CD4-positive, alpha-beta T cell treated with Interleukin-15 for 4 hours (primary cell): ENCODE measurements at places on chromosomes 2 and 18.

- no peak for DNase-seq
These were observed 879.8 kb upstream of the PIK3C3 start for GRCh38 chr18:41075212-41075611.

DNA sequence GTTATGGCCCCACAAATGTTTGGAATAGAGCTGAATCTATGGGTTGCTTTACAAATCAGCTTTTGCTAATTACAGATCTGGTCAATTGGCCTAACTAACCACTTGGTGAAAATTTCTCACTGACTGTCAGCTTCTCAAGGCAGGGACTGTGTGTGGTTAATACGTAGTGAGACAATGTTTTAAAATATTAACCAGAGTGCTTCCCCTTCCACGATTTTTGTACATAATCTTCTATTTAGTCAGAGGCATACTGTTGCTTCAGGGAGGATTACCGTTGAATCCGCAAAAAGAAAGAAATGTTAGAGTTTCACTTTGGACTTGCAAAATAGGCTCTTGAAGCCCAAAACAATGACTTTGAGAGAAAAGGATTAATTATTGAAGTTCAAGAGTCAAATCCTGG is 14.9 kb upstream of the KCNS3 start:
- DNase-seq, result no peak

DNA sequence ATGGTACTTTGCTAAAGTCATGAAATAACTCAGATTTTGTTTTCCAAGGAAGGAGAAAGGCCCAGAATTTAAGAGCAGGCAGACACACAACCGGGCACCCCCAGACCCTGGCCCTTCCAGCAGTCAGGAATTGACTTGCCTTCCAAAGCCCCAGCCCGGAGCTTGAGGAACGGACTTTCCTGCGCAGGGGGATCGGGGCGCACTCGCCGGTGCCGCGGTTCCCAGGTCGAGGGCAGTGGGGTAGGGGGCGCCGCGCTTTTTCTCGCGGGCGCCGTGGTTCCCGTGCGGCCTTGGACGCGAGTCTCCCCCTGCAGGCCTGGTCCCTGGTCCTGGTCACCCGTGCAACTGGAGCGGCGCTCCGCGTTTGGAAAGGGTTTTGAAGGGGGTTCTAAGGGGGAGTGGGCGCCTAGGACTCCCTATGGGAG is 1.2 kb downstream of the ZNF236 start:
- DNase-seq, result no peak

DNA sequence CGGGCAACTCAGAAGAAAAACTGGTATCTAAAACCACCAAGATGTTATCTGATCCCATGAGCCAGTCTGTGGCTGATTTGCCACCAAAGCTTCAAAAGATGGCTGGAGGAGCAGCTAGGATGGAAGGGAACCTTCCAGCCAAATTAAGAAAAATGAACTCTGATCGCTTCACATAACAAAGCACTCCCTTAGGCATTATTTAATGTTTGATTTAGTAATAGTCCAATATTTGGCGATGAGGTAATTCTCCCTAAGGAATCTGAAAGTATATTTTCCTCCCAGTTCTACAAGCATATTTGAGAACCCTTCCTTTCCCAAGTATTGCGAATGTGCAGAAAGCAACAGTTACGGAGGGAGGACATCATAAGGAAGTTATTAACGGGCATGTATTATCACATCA is 156.6 kb downstream of the KCNJ3 start:
- DNase-seq, result no peak
